ENCODE measurements at places on chromosomes 5 and 9.

GRCh38 chr5:77430726-77431125 lies 61.4 kb downstream of the WDR41 start:
- DNase-seq: no peak

- DNase-seq: no peak
Observed at GRCh38 chr5:111401906-111402305, 110.4 kb downstream of the STARD4 start.

DNA sequence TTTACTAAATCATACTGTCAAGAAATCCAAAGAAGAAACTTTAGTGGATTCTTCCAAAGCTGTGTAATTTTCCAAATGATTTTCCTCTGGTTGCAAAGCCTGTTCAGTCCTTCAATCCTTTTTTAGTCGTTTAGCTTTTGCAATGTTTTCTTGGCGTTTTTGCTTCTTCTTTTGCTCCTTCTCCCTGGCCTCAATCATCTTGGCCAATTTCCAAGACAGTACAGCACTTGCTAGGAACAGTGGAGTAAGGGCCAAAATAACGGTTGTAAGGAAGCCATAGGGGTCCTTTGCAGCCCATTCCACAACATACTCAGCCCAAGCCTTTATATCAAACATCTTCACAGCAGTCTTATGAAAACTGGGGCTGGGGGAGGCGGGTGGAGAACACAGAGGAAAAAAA lies 2.4 kb downstream of the SMIM15 start:
- no peak for DNase-seq

- DNase-seq: no peak
Observed at GRCh38 chr9:31608881-31609280, 775.6 kb upstream of the ACO1 start.

DNA sequence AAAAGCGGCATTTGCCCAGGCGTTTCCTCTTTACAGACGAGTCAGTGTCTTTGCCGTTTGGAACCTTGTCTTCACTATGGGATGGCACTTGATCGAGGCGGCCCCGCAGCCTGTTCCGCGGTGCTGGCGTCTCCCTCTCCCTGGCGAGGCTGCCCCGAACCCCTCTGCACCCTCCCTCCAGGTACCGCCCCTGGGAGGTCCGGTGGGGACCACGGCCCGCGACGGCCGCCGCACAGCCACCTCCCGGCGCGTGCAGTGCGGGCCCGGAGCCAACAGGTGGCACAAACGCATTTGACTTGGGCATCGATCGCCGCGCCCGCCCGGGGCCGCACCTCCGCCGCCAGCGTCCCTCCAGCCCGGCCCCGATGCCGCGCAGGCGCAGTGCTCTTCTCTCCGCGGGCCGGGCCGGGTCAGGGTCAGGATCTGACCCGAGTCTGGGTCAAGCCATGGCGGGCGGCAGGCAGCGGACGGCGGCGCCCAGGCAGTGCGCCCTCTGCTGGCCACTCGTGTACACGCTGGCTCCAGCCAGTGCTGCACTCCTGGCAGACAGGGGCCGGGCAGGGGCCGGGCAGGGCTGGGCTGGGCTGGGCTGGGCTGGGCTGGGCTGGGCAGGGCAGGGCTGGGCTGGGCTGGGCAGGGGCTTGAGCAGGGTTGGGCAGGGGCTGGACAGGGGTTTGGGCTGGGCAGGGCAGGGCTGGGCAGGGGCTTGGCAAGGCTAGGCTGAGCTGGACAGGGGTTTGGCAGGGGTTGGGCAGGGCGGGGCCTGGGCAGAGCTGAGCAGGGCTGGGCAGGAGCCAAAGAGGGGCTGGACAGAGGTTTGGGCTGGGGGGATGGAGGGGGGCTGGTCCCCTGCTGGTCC lies 155.8 kb upstream of the IRX4 start:
- DNase-seq: peak; percentile 80

DNA sequence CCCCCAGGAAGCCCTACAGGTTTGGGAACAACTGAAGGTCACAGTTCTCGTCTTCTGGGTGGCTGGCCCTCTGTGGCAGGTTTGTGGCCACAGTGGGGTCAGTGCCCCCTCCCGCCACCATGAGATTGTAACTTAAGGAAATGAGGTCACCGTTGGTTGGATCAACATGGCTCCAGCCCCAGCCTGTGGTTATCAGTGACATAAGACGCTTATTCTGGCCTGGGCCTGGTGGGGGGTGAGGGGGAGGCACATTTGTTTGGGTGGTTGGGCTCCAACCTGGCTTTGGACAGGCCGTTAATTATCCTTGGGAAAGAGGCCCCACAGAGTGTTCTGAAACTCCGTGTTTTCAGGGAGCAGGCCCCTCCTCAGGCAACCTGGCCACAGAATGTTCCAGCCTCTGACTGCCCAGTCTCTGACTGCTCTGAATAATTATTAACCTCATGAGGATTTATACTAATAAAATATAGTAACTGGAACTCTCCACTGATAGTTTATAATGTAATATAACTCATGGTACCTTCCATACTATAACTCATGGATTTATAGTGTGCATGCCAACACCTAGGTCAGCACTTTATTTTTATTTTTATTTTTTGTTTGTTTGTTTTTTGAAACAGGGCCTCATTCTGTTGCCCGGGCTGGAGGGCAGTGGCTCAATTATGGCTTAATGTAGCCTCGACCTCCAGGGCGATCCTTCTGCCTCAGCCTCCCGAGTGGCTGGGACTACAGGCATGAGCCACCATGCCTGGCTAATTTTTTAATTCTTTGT lies 58.0 kb upstream of the RPL26L1 start:
- no peak for DNase-seq

- DNase-seq: no peak
Observed at GRCh38 chr5:72744136-72744535, 72.3 kb upstream of the TNPO1 start.

DNA sequence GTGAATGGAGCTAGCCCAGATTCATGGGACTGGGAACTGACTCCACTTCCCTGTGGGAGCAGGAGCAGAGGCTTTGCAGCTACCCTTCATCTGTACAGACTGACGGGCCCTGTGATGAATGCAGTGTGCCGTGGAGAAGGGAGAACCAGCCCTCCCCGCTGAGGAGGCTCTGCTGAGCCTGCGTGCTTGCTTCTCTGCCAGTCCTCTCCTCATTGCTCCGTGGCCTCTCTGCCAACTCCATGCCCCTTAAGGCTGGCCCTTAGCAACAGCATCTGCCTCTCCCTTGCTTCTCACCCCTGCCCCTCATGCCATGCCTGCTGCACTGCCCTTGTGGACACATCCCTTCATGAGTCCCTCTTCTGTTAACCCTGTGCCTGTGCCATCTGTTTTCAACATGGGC lies 53.6 kb downstream of the GADD45G start:
- DNase-seq: no peak

- no peak for DNase-seq
Observed at GRCh38 chr9:127915801-127916719, 781 bp downstream of the ST6GALNAC4 start.

DNA sequence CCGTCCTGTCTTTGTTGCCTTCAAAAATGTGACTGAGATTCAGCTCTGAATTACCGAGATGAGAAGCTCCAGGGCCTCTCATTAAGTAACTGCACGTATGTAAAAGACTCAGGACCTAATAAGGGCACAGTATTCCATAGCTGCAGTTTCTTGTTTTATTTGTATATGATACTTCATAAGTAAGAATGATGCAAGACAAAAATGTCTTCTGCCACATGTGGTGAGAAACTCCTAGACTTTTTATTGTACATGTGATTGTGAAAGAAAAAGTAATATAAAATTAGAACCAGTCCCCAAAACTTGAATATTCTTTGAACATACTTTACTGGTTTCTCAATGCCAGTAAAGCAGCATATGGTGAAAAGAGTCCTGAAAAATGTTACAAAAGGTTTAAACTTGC lies 110.1 kb upstream of the OTULINL start:
- DNase-seq: no peak

GRCh38 chr9:126606483-126606870 lies 7.3 kb upstream of the LMX1B start:
- no peak for DNase-seq

- no peak for DNase-seq
Observed at GRCh38 chr5:102832445-102832844, 77.3 kb downstream of the PAM start.

GRCh38 chr5:73382401-73382740 lies 66.2 kb downstream of the FOXD1 start:
- no peak for DNase-seq

GRCh38 chr9:123048748-123049147 lies 15.3 kb downstream of the GPR21 start:
- DNase-seq: no peak

- no peak for DNase-seq
Observed at GRCh38 chr5:15897656-15898055, 281.9 kb downstream of the MARCHF11 start.

GRCh38 chr9:126471084-126471624 lies 142.6 kb upstream of the LMX1B start:
- no peak for DNase-seq

DNA sequence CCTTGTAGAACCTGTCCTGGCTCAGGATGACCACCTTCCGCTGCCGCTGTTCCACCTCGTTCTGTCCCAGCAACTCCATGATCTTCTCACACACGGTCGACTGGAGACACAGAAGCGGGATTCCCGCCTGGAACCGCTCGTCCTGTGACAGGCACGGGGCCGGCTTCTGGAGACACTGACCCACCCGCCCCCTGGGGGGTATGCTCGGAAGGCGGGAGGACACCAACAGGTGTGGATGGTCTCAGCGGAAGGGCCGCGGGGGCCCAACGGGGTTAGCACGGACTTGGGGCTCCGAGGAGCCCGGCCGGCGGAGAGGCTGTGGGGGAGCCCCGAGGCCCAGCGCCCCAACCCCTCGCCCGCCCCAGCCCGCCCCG lies 530 bp downstream of the UCK1 start:
- DNase-seq: peak; percentile 94

GRCh38 chr5:54742417-54742891 lies 224.9 kb downstream of the SNX18 start:
- DNase-seq: peak; percentile 96

- no peak for DNase-seq
Observed at GRCh38 chr9:38529317-38529716, 91.1 kb downstream of the ANKRD18A start.

GRCh38 chr9:4435197-4435596 lies 55.1 kb upstream of the SLC1A1 start:
- peak; percentile 4 for DNase-seq

- no peak for DNase-seq
Observed at GRCh38 chr5:23507278-23507685, at the start of gene PRDM9. Gene PRDM9, plus strand, starts transcription at chr5:23507609. Its CDS starts 1,425 bp downstream, at chr5:23509034.

DNA sequence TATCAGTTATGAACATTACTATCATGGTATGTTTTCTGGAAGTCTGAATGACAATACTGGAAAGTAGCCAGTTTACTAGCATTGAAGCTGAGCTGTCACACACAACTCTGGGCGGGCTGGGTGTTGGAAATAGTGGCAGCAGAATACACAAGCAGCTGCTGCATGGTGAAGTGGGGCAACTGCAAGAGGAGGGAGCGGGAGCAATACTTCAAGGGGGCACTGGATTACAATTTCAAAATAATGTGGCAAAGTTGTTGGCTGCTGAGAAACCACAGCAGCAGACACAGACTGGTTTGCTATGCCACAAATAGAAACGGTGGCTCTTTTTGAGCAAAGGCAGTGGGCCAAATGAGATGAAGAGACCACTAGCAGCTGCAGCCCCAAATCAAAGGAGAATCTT lies 350.2 kb downstream of the KIAA0825 start:
- no peak for DNase-seq

DNA sequence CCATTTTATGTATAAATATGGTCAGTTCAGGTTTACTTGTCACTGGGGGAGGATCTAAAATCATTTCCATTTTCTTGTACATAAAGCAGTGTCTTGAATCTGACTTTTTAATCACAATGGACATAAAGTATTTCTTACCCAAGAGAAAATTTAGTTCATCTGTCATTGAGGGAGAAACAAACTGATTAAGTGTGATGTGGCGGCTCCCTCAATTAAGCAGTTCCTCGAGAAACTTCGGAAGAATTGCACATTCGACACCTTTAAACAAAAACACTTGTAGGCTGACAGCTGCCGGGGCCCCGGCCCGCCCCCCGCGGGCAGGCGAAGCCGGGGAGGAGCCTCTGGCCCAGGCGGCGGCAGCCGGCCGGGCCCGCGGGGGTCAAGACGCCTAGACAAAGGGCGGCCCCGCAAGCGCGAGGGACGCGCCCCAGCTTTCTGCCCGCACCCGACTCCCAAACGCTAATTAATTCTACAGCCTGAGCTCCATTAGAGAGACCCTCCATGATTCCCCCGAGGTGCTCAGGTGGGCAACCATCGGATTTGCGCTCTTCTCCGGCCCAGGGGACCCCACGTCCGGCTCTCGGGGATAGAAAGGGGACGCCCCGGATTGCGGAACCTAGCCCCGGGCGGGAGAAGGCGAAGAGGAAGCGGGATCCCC lies 750 bp downstream of the TRIM36 start:
- DNase-seq: no peak

- no peak for DNase-seq
Observed at GRCh38 chr5:98794001-98794400, 20.5 kb downstream of the RGMB start.

DNA sequence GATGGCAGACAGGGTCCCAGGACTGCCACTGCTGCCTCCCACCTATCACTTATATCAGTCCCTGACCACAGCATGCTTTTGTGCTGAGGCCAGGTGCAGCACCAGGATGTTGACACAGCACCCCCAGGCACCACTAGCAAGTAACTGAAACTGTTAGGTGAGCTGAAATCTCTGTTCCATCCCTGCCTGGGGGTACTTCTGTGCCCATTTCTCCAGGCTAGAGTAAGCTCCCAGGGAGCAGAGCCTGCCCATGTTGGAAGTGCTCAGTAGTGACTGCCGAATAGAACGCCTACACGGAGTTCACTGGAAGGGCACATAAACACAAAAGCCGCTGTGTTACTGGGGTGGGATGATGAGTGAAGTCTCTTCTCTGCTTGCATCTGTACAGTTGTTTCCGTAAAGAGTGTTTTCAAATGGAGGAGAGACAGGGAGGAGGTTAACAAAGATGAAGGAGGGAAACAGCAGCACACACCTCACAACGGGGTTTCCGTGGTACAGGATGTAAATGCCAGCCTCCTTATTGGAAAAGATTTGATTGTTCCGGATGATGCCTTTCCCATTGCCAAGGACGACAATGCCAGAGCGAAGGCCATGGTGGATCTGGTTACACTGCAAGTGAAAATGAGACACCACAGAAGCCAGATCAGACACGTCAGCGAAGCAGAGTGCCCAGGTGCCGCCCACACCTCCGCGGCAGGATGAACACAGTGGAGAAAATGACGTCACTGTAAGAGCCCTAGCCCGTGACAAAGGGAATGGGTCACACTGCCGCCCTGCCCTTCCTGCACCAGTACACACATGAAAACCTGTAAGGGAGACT lies 43.1 kb downstream of the POLR1E start:
- DNase-seq: peak; percentile 42

GRCh38 chr9:19464061-19464763 lies 55.4 kb downstream of the ACER2 start:
- no peak for DNase-seq

- no peak for DNase-seq
Observed at GRCh38 chr9:115849679-115850412, 303.7 kb upstream of the PAPPA start.
